ENCODE measurements at places on chromosomes 11 and 22. TPM values are rescaled to one million over a fixed set of nuclear protein-coding genes. Genes with fewer than 3 reads are reported as not detected.

- no peak for DNase-seq
Measured at GRCh38 chr11:125956391-125957134, 10.7 kb downstream of the VSIG10L2 start.

DNA sequence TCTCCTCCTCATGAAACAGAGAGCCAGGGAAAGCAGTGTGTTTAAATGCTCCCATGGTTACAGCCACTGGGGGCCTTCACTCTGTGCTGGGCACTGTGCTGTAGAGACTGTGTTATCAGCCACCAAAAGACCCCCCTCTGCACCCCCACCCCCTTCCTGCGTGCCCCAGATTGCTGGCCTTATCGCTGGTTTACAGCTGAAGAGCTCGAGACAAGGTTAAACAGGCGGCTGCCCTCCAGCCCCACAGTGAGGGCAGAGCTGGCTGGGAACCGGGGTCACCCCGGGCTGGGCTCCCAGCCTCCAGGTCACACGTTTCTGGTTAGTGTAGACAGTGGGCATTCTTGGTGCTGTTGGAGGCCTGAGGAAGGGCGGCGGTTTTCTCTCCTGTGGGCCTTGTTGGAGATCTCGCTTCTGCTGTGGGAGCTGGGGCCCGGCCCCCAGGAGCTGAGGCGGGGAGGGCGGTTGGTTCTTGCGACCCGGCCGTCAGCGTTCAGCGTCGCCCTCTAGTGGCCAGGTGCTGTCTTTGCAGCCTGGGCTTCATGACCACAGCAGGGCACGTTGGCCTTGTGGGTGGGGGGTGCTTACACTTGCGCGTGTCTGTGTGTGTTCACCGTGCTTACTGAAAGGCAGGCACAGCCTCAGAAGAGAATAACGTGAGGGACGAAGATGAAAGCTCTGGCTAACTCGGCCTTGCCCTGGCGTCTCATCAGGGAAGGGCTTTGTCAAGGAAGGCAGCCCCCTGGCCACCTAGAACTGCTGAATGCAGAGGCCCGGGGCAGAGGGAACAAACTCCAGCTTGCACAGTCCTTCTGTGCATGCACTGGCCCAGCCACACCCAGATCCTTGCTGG is 40.8 kb downstream of the TBC1D22A start:
- peak; percentile 30 for DNase-seq

GRCh38 chr11:115418081-115418480 is 86.1 kb downstream of the CADM1 start:
- no peak for DNase-seq

GRCh38 chr11:14259186-14259784 is 99.7 kb downstream of the RRAS2 start:
- no peak for DNase-seq

GRCh38 chr11:120229451-120230424 is 10.2 kb upstream of the POU2F3 start:
- no peak for DNase-seq

DNA sequence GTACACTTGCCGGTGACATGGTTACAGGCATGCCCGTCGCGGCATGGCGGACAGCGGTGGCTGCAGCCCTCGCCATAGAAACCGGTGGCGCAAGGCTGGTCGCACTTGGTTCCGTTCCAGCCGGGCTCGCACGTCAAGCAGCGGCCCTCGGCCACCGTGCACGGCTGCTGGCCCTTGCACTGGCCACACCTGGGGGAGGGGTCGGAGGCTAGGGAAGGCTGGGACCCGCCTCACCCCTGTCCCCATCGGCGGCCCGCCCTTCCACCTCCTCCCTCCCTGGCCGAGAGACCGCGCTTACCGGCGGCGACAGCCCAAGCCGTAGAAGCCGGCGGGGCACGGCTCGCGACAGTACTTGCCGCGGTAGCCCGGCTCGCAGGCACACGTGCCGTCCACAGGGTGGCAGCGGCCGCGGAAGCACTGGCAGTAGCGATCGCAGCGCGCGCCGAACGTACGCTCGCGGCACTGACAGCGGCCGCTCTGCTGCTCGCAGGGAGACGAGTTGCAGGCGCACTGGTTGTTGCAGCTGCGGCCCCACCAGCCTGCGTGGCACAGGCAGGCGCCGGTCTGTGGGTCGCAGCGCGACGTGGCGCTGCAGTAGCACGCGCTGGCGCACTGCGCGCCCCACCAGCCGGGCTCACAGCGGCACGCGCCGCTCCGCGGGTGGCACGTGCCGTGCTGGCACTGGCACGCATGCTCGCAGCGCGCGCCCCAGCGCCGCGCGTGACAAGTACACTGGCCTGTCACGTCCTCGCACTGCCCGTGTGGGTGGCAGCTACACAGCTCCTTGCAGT is 6.7 kb downstream of the SCARF2 start:
- DNase-seq = peak; percentile 56

GRCh38 chr11:1827931-1828330 is 6.9 kb upstream of the SYT8 start:
- no peak for DNase-seq

DNA sequence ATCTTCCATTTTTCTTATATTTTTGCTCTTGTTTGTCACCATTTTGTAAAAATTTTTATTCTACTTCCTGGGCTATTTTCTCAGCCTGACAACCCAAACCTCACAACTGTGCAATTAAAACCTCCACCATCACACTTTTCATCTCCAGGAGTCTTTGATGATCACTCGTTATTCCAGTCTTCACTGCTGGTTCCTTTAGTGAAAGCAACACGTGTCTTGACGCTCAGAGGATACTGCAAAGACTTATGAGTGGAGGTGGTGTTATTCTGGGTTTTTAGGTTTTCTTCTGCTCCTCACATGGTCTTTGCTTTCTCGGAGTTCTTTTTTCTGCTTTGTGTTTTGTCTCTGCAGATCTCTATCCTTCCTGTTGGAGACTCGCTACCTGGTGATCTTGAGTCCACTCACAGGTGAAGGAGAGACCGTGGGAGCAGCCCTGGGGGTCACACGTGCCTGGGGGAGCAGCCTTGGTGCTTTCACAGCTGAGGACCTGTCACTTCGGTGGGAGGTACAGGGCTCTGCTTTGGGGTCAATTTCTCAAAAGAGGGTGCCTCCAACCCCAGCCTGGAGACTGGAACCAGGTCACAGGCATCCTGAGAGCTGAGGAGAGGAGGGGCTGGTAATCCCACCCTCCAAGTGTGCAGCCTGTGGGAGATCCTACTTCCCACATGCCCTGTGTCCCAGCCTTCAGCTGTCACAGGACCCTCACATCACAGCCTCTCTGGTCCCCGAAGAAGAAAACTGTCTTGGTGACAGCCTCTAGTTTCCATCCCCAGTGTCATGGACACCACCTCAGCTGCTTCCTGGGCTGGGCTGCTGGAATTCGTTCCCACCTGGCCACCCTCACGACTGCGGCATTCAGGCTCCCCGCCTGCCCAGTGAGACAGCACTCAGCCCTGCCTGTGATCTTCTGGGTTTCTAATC is 11.0 kb downstream of the SULT4A1 start:
- no peak for DNase-seq

DNA sequence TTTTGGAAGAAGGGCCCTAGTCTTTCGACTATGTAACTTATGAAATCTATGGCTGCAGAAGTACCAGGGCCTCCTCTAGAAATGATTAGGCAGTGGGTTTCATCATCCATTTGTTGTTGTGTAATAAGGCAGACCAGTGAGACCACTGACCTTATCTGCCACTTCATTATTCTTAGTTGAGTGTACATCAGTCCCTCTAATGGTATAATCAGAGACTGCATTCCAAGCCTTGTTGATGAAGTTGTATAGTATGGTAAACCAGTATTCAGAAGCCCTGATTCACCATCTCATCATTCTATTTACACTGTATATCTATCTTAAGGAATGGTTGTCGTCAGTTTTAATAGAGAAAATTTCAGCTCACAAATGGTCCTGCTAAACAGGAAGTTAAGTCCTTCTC is 32.2 kb upstream of the GRIA4 start:
- DNase-seq = no peak

DNA sequence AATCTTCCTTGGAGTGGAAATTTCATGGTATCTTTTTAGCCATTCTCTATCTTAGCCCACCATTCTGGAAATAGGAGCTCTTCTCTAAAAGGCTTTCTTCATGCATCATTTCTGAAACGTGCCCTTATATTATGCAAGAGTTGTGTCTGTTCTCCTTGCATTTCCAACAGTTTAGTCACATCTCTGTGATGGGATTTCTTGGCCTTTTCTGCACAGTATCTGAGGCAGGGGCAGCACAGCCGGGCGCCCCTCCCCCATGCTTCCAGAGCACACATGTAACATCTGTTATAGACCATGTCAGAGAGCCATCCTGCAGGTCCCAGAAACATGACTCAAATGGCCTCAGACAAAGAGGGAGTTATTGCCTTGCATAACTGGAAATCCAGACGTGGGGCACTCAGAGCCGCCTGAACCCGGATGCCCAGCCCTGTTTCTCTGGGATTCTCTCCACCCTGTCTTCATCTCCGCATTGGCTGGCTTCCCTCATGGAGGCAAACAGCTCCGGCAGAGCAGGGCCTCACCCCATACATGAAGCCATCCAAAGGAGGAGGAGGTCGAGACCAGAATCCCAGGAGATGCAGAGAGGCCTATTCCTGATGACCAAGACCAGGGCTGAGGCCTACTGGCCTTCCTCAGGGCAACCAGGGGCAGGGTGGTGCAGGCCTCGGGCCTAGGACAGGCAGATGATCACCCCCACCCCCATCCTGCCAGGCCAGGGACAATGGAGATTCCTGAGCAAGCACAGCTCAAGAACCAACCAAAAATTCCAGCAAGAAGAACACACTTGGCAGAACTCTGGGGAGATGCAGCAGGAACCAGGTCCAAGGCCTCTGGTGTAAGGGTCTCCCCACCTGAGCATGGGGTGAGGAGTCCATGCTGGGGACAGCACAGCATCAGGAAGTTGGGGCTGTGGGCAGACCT is 61.3 kb downstream of the IGLL5 start:
- DNase-seq = no peak

DNA sequence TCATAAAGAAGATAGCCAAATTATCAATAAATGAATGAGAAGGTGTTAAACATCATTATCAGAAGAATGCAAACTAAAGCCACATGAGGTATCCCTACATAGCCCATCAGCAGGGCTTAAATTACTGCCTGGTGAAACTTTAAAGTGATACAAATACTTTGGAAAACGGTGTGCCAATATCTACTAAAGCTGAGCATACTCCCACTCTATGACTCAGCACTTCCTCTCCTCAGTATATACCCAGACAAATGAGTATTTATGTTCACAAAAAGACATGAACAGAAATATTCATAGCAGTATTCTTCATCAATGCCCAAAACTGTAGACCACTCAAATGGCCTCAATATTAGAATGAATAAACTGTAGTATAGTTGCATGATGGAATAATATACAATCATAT is 284.6 kb upstream of the ZC3H12C start:
- no peak for DNase-seq

Gene APOL1
- total RNA-seq = not detected

Data from neural crest cell (in vitro differentiated cells).